Inflammatory macrophage treated with lipopolysaccharide for 4 hours (primary cell): ENCODE measurements at places on chromosomes 11 and 22.

GRCh38 chr22:24161909-24162308 is 19.4 kb upstream of the SUSD2 start:
- no peak for DNase-seq

GRCh38 chr11:86781546-86781945 is 18.8 kb upstream of the PRSS23 start:
- no peak for DNase-seq

GRCh38 chr11:15185021-15185420 is 70.3 kb downstream of the INSC start:
- DNase-seq = peak; percentile 12

- DNase-seq = no peak
These were observed 2.2 kb downstream of the PTDSS2 start for GRCh38 chr11:452203-452744.

- DNase-seq = no peak
These were observed 62.6 kb upstream of the OLFML1 start for GRCh38 chr11:7422544-7423331.

DNA sequence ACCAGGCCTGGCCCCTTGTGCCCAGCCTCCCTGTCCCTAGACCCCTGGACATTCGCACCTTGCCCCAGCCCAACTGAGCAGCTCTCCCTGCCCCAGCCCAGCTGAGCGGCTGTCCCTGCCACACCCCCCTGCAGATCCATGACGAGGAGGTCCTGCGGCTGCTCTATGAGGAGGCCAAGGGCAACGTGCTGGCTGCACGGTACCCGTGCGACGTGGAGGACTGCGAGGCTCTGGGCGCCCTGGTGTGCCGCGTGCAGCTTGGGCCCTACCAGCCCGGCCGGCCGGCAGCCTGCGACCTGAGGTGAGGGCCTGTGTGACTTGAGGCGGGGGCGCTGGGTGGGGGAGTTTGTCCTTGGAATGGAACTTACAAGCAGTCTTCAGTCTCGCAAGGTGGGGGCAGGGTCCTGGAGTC is 7.7 kb downstream of the FRMD8 start:
- no peak for DNase-seq

- no peak for DNase-seq
These were observed 10.1 kb downstream of the LIN7C start for GRCh38 chr11:27496461-27496860.

DNA sequence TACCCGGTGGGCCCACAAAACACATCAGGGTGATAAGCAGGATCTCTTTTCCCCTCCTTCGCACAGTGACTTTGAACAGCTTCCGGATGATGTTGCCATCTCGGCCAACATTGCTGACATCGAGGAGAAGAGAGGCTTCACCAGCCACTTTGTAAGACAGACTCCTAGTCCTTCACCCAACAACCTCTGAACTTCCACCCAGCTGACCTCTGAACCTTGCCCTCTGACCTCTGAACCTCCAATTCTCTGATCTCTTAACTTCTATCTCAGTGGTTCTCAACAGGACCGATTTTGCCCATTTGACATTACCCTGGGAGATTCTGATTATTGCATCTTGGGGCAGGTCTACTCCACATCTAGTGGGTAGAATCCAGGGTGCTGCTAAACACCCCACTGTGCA is 3.2 kb downstream of the NCF4 start:
- no peak for DNase-seq

DNA sequence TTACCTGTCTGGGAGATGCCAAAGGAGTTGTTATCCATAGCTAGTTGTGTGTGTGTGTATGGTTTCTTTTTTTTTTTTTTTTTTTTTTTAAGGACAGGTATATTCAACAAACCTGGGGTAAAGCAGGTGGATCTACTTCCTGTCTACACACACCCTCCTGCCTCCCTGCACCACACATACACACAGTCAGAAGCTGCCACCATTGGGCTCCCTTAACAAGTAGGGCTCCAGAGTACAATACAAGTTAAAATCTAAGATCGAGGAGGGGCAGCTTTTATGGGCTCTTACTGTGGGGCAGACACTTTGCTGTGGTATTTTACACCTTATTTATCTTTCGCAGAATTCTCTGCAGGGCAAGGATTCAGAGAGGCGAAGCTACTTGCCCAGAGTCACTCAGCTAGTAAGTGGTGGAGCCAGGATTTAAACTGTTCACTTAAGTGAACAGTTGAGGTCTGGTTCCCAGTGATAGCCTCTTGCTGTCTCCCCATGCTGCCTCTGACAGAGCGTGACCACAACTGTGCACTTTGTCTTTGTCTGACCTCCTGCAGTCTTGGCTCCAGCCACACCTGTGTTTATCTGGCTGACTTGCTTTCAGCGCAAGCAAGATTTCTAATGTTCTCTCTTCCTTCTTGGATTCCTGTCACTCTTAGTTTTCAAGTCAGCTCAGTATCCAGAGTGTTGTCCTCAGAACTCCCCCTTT is 135.0 kb downstream of the CSNK2A3 start:
- no peak for DNase-seq

GRCh38 chr11:44670794-44671193 is 56.0 kb upstream of the TSPAN18 start:
- no peak for DNase-seq
